ENCODE measurements at places on chromosomes 1 and 21.

GRCh38 chr1:219124163-219124562, 49.5 kb upstream of the LYPLAL1 start:
- DNase-seq: no peak

DNA sequence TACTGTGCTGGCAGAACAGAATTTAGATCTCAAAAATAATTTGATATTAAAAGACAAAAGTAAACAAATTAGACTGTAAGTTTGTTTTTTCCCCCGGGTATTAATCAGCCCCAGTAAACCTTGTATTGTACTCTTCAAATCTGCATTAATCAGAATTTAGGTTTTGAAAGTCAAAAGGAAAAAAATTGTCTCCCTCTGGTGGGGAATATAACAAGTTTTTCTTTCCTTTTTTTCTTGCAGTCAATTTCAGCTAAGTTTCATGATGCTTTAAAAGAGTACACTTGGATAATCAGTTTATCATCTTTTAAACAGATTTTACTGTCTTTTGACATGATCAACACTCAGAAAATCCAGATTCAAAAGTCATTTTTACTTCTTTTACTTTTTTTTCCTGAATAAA, 134.5 kb upstream of the PKN2 start:
- no peak for DNase-seq

DNA sequence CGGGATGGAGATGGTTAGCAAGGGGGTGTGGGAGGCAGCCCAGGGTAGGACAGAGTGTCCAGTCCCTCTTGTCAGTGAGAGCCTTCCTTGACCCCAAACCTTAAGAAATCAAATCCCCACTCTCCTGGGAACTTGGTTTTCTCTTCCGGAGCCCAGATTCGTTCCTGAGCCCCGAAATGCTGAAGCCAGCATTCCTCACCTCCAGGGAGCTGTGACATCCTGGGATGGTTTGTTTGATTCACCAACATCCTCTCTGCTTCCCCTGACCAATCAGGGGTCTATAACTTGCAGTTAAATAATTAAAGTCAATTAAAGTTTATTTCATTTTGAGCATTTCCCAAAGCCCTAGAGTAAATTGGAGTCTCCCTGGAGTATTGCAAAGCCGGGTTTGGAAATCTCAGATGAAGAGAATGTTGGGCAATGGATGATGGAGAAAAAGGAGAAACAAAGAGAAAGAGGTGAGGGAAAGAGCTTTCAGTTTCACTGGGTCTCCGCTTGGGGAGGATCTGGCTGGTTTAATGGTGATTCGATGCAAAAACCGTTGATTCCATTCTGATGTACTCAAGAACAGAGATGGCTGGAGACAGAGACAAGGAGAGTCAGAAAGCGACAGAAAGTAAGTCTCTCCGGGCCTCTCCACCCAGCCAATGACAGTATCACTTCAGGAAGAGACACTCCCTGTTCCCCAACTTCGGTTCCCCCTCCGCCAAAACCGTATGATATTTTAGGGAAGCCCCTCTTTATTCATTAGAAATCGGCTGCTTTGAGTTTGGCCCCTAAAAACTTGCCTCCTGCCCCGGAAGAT, 12.8 kb upstream of the ALX3 start:
- DNase-seq: no peak

GRCh38 chr1:180131510-180131909, 23.2 kb upstream of the QSOX1 start:
- DNase-seq: no peak

- DNase-seq: no peak
Measured at GRCh38 chr1:155913969-155914757, 3.0 kb upstream of the RIT1 start.

- DNase-seq: no peak
Measured at GRCh38 chr1:228851618-228852017, 116.3 kb downstream of the RHOU start.

- DNase-seq: no peak
Measured at GRCh38 chr1:84691122-84691783, 992 bp upstream of the SSX2IP start.

- no peak for DNase-seq
Measured at GRCh38 chr1:176934370-176934769, 230.1 kb downstream of the ASTN1 start.

DNA sequence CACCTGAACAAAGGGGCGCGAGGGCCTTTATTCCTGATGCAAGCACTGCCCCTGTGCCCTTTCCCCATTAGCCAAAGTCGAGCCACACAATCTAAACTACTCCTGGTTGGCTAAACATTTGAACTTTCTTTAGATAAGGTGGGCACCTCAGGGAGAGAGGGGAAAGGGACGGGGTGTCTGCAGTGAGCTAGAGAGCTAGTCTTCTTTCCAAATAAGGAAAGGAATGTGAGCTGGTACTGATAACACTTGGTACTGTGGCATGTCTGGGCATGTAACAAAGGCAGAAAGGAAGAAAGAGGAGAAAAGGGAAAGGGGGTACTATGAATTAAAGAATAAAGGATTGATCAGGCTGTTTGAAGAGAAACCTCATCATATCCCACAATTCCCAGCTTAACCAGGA, 62.8 kb downstream of the OVGP1 start:
- no peak for DNase-seq

DNA sequence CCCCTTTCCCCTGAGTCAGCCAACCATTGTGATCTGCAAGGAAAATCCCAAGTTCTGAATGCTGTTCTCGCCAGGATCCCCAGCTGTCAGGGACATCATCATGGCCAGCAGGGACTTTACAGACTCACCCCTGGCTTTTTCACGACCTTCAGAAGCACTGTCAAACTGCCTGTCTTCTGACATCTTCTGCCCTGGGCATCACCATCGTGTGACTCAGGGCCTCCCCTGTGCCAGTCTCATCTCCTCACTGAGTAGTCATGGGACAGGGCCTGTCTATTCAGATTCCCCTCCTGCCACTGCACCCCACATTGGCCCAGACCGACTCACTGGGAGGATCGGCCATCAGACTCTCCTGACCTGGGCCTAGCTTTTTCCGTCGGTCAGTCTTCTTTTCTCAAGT, 72.5 kb upstream of the VAMP3 start:
- no peak for DNase-seq

GRCh38 chr1:88697503-88697902, 13.4 kb downstream of the PKN2 start:
- DNase-seq: no peak

- peak; percentile 66 for DNase-seq
Measured at GRCh38 chr1:30852026-30852425, 56.5 kb downstream of the SDC3 start.

- no peak for DNase-seq
Measured at GRCh38 chr21:38903690-38904139, 98.0 kb downstream of the ETS2 start.

DNA sequence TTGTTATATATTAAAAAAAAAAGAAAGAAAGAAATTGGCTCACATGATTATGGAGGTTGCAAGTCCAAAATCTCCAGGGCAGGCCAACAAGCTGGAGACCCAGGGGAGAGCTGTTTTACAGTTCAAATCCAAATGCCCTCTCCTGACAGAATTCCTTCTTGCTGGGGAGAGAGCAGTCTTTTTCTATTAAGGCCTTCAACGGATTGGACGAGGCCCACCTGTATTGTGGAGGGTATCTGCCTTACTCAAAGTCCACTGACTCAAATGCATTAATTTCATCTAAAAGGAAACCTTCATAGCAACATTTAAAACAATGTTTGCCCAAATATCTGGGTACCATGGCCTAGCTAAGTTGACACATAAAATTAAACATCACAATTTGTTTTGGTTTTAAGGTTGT, 56.9 kb upstream of the TRIM67 start:
- DNase-seq: no peak

GRCh38 chr1:41856944-41857285, 61.8 kb downstream of the HIVEP3 start:
- DNase-seq: no peak

- DNase-seq: no peak
Measured at GRCh38 chr1:155522069-155522468, 40.5 kb downstream of the ASH1L start.

- no peak for DNase-seq
Measured at GRCh38 chr1:118973531-118974137, 14.5 kb downstream of the TBX15 start.

GRCh38 chr1:64956010-64956640, 10.2 kb downstream of the JAK1 start:
- no peak for DNase-seq

GRCh38 chr1:179958359-179958758, 3.7 kb downstream of the CEP350 start:
- DNase-seq: no peak

DNA sequence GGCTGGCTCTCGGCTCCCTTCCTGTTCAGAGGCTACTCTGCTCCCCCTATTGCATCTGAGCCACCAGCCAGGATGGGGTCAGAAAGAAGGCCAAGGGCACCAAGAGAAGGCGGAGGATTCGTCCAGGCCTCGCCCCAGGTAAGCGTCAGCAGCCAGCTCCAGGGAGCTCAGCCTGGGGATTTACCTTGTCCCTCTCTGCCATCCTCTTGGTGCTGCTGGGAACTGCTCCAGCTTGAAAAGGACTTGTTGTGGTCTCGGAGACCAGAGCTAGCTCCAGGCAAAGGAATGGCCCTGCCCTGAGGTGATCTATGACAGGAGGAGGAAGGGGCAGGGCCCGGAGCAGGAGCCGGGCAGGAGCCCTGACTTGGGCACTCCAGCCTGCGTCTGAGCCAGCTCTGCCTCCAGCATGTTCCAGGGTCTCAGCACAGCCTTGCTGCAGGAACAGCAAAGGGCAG, 113.7 kb upstream of the IFFO2 start:
- DNase-seq: peak; percentile 47

DNA sequence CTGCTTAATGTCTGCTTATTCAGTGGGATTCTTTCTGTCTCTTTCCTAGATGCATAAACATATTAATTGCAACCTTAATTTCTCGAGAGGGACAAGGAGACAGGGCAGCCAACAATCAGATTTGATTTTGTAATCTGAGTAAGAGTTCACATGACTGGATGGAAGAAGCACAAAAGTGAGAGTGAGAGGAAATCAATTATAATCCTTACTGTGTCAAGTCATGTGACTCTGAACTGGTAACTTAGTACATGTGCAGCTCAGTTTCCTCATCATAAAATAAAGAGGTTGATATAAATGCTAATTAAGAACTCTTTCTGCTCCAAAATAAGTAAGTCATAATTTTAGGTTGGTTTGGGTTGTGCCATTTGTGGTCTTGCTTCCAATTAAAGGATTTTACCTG, 439.5 kb downstream of the AMY1C start:
- DNase-seq: no peak

- peak; percentile 25 for DNase-seq
Measured at GRCh38 chr1:150537732-150538684, 11.2 kb upstream of the ADAMTSL4 start.

DNA sequence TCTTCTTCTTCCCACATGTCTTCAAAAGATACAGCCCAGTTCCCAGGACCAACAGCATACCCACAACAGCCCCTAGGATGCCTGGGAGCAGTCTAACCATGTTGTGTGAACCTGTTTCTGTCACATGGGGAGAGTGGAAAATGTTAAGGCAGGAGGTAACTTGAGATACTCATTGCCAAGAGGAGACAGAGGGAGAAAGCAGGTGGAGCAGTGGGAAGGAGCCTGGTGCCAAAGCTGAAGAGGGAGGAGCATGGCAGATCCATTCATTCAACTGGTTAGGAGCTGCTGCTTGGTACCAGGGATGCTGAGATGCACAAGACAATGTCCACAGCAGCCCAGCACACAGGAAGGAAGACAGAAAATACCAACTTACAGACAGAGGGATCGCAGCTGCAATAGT, 149.8 kb upstream of the ETV3 start:
- no peak for DNase-seq

DNA sequence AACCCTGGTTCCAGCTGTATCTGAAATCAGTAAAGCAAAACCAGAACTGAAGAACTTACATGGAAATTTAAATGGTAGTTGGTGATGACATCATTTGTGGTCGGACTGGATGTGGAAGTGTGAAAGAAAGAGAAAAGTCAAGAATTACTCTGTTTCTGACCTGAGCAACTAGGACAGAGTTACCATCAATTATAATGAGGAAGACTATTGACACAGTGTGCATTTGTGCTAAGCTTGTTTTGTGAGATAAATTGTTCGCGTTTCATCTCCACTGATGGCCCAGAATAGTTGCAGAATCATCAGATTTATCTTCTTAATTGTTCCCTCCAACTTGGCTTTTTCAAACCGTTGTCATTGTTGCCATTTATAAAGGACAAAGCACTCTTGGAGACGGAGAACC, 410.6 kb upstream of the DEPDC1 start:
- DNase-seq: no peak

DNA sequence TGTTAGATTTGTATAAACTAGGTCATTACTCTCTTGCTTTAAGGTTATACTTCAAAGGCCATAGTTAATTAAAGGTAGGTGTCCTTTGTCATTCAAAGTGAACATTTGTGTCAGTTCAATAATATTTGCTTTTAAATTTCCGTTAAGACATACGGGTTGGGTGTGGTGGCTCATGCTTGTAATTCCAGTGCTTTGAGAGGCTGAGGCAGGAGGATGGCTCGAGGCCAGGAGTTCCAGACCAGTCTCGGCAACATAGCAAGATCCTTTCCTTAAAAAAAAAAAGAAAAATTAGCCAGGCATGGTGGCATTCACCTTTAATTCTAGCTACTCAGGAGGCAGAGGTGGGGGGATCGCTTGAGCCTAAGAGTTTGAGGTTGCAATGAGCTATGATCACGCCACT, 80.4 kb downstream of the KIF26B start:
- DNase-seq: no peak

DNA sequence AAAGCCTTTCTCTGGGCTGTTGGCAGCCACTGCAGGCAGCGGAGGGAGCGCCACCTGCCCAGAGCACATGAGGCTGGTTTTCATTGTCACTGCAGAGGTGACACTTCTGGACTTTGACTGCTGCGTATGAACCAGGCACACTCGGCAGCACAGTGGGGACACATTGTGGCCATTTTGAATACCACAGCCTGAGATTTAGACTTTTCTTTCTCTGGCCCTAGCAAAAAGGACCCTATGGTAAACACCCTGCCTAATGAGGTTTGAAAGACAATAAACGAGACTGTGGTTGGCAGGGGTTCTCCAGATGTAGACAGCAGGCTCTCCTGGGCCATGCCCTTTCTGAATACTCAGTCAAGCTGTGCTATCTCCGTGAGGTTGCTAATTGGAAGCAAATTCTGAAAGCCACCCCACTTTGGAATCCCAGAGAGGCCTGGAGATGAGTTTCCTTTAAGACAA, 12.0 kb upstream of the KCNE2 start:
- peak; percentile 52 for DNase-seq

DNA sequence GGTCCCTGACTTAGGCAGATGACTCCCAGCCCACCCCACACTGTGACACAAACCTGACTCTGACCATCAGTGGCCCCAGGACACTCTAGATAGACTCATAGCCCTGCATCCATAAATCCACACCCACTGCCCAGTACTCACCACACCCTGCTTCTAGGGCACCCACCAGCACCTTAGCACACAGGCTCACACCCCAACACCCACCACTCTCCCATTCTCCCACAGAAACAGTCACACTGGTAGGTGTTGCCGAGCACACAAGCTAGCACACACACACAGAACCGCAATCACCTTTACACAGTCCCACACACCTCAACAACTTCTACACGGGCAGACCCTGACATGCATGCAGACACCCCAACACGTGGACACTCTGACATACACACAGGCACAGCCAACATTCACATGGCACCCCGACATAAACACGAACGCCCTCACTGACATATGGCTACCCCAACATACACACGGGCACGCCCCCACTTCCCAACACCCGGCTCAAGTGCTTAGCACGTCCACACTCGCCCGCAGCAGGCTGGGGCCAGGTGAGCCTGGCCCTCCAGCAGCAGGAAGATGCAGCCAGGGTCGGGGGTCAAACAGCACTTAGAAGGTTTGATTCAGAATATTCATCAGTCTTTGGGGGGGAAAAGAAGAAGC, 105.5 kb upstream of the TARDBP start:
- DNase-seq: no peak
